ENCODE measurements at places on chromosomes 11 and 22.
A peak's percentile ranks its signal among the peaks of the same experiment; 100 is the strongest.

DNA sequence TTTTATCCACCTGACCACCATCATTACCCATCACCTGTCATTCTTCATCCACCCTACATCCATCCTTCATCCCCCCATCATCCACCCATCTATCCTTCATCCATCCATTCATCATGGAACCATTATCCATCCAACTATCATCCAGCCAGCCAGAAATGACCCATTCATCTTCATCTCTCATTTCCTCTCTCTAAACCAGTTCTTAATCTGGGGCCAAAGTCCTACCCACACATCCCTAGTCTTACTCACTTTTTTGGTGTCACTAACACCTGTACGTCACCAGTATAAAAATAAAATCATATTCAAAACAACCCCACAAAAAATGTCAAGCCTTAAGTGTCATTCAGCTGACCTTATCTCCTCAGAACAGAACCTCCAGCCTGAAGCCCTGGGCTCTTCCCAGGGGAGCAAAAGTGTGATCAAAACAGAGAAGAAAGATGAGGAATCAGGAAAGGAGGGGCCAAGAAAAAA lies 12.3 kb downstream of the SPI1 start:
- DNase-seq, result no peak

GRCh38 chr22:39252461-39253434 lies 8.0 kb upstream of the PDGFB start:
- no peak for DNase-seq

- DNase-seq, result no peak
Observed at GRCh38 chr11:75896843-75897419, 81.9 kb downstream of the UVRAG start.

- no peak for DNase-seq
Observed at GRCh38 chr22:29039148-29039547, 22.5 kb downstream of the C22orf31 start.

GRCh38 chr11:105611572-105612441 lies 1.9 kb downstream of the GRIA4 start:
- no peak for DNase-seq

GRCh38 chr22:29701155-29701999 lies 18.4 kb upstream of the CABP7 start:
- peak; percentile 21 for DNase-seq

DNA sequence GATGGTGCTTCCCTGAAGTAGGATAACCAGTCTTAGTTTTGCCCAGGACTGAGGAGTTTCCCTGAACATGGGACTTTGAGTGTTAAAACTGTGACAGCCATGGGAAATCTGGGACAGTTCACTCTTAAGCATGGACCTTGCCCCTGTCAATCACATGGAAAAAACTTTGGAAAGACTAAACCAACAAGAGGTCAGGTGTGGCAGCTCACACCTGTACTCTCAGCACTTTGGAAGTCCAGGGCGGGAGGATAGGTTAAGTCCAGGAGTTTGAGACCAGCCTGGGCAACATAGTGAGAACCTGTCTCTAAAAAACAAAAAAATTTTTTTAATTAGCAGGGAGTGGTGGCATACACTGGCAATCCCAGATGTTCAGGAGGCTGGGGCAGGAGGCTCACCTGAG lies 3.3 kb upstream of the AMBRA1 start:
- DNase-seq, result no peak

DNA sequence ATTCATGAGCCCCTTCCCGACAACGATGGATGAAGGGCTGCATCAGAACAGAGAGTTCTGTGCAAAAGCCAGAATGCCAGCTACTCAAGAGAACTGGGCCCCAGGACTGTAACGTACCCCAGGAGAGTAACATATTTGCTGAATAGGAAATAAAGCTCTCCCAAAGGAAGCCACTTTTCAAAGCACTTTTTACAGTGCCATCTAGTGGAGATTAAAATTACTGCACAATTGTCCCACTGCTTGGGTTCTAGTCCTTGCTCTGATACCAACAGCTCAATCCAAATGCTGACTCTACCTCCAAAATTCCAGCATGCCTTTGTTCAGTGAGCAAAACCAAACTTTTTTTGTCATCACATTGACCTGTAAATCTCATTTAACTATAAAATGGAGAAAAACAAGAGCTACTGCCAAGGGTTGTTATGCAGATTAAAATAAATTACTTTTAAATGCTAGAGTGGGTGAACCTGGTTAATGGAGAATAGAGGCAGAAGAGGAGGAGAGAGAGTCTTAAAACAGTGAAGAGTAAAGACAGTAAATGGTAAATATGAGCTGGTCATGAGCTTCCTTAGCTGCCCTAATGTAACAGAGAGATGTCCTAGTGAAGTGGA lies 87.6 kb upstream of the FSHB start:
- peak; percentile 5 for DNase-seq

DNA sequence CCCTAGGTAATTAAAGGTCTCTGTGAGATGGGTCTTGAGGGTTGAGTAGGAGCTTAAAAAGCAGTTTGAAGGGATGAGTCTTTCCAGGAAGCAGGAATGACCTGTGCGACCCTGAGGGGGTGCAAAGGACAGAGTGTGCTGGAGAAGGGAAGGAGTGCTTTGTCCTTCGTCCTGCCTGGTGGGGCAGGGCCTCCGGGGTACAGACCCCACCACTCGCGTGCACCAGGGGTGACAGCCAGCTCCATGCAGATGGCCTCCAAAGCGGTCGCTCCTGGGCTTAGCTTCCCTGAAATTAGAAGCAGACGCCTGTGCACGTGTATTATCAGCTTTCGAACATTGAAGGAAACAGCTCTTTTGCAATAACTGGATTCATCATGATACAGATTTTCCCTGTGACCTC lies 959.8 kb downstream of the BRD1 start:
- no peak for DNase-seq

DNA sequence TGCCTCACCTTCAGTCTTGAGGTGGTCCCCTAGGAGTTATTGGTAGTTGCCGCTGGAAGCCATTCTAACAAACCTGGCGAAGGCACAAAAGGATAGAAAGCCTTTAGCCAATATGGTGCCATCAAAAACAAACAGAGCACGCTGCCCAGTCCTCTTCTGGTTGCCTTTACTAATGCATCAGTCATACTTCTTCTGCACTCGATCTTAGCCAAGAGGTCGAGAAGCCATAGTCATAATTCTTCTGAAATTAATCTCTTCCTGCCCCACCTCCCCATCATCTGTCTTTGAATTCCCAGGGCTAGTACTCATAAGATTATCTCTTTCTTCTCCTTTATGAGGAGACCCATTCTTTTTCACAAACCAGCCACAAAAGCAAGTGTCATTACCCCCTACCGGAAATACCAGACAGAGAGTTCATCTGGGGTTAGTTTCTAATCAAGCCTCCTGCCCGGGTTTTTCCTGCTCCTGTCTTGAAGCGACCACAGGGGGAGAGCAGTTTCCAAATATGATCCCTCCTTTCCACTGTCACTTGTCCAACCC lies 21.4 kb upstream of the EHF start:
- no peak for DNase-seq

GRCh38 chr11:120334894-120335462 lies 1.2 kb upstream of the ARHGEF12 start:
- DNase-seq, result peak; percentile 47

- DNase-seq, result no peak
Observed at GRCh38 chr22:26941896-26942636, 284.7 kb downstream of the MIAT start.

GRCh38 chr22:32720924-32721323 lies 80.6 kb upstream of the TIMP3 start:
- DNase-seq, result no peak

DNA sequence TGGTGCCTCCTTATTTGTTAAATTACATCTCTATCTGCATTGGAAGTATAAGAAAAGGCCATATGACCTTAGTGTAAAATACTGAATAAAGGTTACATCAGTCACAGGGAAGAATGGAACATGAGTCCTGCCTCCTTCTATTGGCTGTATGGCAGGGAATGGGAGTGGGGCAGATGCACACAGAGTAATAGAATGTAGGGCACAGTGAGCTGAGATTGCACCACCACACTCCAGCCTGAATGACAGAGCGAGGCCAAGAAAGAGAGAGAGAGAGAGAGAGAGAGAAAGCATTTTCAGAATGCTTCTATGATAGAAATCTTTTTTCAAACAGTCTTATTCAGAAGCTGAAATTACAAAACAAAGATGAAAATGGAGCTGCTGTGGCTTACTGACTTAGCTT lies 58.8 kb downstream of the SLN start:
- no peak for DNase-seq

- no peak for DNase-seq
Observed at GRCh38 chr11:102879801-102880200, 5.0 kb upstream of the MMP12 start.

- no peak for DNase-seq
Observed at GRCh38 chr11:42410251-42410955, 901.4 kb upstream of the API5 start.

- no peak for DNase-seq
Observed at GRCh38 chr11:121968638-121969037, 147.4 kb downstream of the BLID start.

DNA sequence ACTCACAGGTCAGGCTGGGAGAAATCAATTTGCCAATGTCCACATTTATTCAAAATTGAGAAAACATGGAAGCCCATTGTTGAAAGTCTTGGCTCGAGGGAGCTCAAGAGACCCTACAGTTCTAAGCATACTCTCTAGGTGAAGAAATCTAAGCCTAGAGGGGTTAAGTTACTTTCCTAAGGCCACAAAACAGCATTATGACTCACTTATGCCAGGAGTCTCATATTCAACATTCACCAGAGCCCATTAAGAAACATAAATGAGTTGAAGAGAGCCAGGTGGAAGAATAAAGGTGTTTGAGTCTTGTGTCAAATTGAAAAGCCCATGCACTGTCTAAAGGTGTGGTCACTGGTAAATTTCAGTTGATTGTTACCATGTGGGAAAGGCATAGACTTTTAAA lies 108.1 kb downstream of the INSC start:
- no peak for DNase-seq

Measured in activated T-cell treated with anti-CD3 and anti-CD28 coated beads, Interleukin-2, amount 50 U/mL, for 72 hours (primary cell).